ENCODE measurements at places on chromosomes 7 and 10.

GRCh38 chr7:14322724-14323123, 333.3 kb upstream of the ETV1 start:
- DNase-seq: no peak

- DNase-seq: no peak
Measured at GRCh38 chr10:121312587-121312986, 285.7 kb downstream of the FGFR2 start.

- no peak for DNase-seq
Measured at GRCh38 chr7:91379236-91379635, 115.0 kb downstream of the FZD1 start.

GRCh38 chr7:22251281-22251680, 105.7 kb downstream of the RAPGEF5 start:
- DNase-seq: no peak

DNA sequence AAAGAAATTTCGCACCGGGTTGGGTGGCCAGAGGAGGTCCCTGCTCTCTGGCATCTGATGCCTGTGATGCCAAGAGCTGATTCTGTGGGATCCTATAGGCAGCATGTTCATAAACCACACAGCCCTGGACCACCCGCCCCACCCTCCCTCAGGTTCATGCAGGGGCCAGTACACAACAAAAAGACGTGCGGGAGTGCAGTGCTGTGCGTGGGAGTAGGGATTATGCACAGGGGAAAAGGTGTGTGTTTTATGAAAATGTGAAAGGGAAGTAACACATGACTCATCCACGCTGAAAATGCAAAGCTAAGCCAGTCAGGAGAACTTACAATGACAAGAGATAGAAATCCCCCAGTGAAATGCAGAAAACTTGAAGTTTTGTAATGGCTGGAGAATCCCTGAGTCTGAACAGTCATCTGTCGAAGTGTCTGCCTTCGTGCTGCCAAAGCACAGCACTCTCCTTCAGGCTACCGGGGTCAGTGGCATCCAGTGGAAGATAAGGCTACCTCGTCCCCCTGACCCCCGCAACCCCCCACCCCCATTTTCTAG, 1.1 kb downstream of the KIAA1217 start:
- peak; percentile 44 for DNase-seq

DNA sequence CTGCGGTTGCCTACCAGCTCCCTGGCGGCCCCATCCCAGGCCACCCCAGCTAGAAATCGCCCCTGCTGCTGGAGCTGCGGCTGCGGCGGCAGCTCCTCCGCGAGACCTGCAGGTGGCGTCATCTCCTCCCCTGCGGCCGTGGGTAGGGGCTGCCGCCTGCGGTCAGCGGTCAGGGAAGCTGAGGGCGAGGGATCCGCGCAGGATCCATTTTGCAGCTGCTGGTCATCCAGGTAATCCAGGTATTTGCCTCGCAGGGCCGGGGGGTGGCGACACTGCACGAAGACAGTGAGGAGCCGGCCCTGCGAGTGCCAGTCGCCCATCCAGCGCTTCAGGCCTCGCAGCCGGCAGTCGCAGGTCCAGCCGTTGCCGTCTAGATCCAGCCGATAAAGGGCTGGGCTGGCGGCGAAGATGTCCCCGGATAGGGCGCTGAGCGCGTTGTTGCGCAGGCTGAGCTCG, 1.5 kb downstream of the TRIL start:
- DNase-seq: no peak

DNA sequence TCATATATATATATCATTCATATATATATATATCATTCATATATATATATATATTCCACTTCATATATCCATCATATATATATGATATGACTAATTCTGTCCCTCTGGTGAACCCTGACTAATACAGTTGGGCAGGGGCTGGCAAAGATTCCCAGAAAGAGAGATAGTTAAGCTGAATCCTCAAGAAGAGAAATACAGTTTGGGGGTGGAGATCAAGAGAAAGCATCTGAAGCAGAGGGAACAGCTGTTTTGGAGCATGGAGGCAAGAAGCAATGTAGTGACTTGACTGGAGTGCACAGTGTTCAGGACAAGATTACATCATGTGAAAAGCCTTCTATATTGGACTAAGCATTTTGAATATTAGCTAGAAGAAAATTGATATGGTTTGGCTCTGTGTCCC, 540.7 kb downstream of the MAGI2 start:
- DNase-seq: no peak

DNA sequence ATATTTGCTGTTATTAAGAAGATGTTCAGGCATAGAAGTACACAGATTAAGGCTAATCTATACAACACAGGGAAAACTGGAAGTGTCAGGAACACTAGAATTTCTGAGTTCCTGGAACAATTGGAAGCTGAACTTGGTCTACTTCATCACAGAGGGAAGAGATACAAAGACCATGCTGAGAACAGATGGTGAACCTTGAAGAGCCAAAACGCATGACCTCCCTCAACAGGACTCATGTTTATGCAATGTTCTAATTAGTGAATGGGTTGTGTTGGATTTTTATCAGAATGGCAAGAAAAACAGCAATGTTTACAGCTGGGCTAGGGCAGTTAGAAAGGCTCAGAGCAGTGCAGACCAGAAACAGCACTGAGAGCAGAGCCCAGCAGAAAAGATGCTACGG, 94.9 kb downstream of the SFMBT2 start:
- DNase-seq: no peak

DNA sequence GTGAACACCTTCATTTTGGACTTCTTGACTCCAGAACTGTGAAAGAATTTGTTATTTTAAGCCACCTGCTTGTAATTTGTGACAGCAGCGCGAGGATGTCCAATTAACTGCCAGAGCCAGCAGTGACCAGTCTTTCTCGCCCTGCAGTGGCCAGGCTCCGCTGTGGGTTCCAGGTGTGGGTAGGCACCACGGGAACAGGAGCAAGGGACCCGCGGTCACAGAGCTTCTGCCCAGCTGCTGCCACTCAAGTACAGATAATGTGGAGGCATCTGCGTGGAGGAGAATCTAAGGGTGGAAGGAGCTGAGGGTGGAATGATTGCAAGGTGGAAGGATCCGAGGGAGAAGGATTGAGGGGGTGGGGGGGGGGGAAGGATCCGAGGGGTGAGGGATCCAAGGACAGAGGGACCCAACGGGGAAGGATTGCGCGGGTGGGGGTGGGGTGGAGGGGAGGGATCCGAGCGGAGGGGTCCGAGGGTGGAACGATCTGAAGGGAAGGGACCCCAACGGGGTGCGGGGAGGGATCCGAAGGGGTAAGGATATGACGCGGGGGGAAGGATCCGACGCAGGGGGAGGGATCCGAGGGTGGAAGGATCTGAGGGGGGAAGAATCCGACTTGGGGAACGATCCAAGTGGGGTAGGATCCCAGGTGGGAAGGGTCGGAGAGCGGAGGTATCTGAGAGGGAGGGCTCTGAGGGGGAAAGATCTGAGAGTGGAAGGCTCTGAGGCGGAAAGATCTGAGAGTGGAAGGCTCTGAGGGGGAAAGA, 3.6 kb downstream of the CALY start:
- DNase-seq: no peak

GRCh38 chr10:7687228-7687907, 15.7 kb upstream of the ITIH2 start:
- DNase-seq: peak; percentile 57

- DNase-seq: no peak
Measured at GRCh38 chr7:51158211-51158610, 158.4 kb downstream of the COBL start.

DNA sequence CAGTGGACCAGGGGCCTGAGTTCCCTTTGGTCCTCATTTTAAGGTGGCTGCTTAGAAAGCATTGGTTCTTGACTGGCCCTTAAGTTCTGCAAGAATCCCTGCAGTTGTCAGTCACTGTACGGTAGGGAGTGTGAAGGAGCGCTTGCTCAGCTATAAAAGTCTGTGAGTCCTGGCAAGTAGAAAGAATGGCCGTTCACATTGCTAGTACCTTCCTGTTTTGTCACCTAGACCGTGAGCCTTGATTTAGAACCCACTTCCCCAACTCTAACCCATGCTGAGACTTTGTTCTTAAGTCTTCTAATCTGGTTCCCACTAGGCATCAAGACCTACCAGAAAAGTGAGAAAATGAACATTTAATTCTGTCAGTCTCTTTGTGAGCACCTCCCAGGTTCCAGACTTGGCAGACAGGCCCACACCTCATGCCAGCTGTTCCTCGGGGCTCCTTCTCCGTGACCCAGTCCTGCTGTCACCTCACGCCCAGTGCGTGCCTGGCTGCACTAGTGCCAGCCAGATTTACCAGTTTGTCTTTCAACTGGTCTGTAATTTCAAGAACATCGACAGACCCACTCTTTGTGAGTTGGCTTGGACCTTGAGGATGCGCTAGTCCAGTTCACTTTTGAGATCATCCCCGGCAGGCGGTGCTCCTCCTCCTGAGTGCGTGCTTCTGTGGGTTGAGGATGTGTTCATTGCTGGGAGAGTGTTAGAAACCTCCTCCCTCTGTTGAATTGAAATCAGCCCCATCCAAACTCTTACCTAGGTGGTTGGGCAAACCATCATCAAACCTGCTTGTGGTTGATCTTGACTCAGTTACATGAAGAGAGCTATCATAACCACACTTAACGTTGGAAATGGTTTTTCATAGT, 78.5 kb downstream of the SHH start:
- no peak for DNase-seq

DNA sequence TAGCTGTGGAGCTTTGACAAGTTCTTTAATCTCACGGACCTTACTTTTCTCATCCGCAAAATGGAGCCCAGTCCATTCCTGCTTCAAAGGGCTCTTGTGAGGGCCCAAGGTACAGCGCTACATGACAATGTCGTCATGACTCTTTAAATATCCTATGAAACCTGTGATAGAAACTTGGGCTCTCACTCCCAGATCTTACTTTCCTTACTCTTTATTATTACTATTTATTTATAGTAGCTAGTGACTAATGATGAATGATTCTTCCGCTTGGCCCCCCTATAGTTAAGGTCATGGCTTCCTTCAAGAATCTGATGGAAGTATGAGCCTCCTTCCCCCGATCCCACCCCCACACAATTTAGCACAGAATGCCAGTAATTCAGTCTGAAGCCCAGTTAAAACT, 41.9 kb downstream of the RBM20 start:
- DNase-seq: no peak

GRCh38 chr10:132176623-132177500, 9.9 kb upstream of the DPYSL4 start:
- no peak for DNase-seq

- DNase-seq: no peak
Measured at GRCh38 chr7:24721481-24722001, 35.7 kb downstream of the GSDME start.

- DNase-seq: no peak
Measured at GRCh38 chr10:69208761-69209160, 11.4 kb upstream of the HKDC1 start.

GRCh38 chr7:94060752-94061151, 56.6 kb upstream of the BET1 start:
- no peak for DNase-seq

GRCh38 chr7:90648107-90648506, 52.0 kb downstream of the CDK14 start:
- no peak for DNase-seq

DNA sequence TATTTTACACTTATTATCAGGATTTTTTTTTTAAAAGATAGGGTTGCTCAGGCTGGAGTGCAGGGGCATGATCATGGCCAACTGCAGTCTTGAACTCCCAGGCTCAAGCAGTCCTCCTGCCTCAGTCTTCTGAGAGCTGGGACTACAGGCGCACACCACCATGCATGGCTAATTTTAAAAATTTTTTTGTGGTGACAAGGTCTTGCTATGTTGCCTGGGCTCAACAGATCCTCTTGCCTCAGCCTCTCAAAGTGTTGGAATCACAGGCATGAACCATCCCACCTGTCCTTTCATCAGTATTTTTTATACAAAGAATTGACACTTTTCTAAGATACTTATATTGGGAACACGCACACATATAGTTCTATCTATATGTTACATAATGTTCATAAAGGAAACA, 99.3 kb downstream of the PIP4K2A start:
- no peak for DNase-seq

GRCh38 chr7:141463986-141464385, 87.2 kb upstream of the AGK start:
- DNase-seq: no peak

DNA sequence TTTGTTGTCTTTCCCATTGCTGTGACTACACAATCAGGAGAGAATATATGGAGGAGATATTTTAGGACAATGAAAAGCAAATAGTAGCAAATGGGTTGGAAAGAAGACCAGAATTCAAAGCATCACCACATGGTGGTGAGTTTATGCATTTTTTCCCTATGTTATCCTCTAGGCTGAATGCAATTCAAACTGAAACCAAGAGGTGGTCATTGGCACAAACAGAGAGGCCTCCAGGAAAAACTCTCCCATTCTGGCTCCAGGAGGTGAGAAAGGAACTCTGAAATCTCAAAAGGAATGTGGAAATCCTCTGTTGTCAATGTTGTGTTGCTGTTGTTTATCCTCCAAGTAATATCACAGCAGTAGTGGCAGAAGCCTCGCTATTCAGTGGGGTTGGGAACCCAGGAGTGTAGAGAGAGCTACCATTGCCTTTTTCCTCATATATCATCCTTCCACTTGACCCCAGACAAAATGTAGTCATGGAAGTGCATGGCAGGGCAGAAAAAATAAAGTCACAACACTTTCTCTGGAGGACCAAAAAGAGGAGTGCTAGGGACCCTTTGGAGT, 819.1 kb downstream of the GRID1 start:
- no peak for DNase-seq

- no peak for DNase-seq
Measured at GRCh38 chr7:111510062-111510461, 52.2 kb downstream of the IMMP2L start.

DNA sequence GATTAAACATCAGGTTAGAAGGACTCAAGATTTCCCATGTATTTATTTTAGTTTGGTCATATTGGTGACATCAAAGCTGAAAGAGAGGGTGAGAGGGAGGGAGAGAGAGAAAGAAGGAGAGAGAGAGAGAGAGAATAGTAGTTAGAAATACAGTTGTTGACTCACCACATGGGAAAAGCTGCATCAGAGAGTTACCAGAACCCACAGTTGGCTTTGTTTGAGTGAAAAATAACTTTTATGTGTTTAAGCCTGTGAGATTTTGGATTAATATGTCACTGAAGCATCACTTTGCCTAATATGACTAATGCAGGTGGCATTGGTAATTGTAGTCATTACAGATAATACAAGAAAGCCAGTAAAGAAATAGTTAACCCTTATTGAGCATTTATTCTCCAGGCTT, 303.9 kb downstream of the REEP3 start:
- no peak for DNase-seq

DNA sequence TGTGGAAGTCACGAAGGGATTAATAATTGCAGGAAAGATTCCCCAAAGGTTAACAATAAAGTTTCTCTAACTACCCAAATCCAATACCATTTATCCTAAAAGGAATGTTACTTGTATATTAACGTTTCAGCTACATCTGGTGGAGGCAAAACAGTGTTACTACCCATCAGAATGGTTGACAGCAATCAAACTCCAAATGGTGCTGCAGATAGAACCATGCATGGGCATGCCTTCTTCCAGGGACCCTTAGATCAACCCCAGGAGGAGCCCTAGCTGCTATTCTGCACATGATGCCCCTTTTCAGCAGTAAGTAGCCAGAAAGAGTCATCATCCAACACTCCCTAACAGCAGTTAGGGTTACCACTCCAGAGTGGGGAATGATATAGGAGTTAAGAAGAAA, 336.3 kb downstream of the GRID1 start:
- no peak for DNase-seq

All from GM18507 (cell line).